ENCODE measurements at places on chromosomes 7 and 10.
A peak's percentile ranks its signal among the peaks of the same experiment; 100 is the strongest.

- no peak for DNase-seq
Measured at GRCh38 chr10:53697038-53697437, 924.5 kb upstream of the MBL2 start.

DNA sequence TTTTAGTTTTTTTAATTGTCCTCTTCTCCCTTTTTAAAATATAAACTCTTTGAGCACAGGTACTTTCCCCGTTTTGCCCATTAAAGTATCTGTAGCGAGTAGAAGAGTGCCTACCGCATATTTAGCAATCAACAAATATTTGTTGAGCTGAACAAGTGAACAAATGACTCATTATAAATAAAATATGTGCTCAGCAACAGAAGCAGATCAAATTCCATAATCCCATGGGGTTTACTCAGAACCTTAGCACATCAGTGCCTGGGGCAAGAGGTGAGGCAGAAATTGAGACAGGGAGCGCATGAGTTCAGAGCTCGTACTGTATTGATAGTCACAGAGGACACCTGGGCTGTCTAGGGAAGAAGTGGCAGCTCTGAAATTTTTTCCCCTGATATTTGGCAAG lies 161.0 kb downstream of the SEM1 start:
- no peak for DNase-seq

GRCh38 chr10:5648494-5649457 lies 17.6 kb downstream of the ASB13 start:
- peak; percentile 45 for DNase-seq

- no peak for DNase-seq
Measured at GRCh38 chr10:33391611-33392465, 57.4 kb upstream of the NRP1 start.

DNA sequence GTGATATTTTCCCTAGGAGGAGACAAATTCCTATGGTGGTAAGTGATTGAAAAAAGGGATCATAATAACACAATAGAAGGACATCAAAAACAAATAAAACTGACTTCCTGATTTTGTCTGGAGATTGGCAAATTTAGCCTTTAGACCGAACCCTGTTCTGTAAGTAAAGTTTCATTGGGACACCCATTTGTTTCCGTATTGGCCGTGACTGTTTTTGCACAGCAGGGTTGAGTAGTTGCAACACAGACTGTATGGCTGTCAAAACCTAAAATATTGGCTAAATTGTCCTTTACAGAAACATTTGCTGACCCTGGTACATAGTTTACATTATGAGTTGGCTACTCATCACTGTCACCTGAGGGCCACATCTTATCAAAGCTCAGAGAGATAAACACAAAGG lies 168.6 kb downstream of the PRKCQ start:
- no peak for DNase-seq

GRCh38 chr7:50742401-50742800 lies 40.3 kb downstream of the GRB10 start:
- DNase-seq: no peak

DNA sequence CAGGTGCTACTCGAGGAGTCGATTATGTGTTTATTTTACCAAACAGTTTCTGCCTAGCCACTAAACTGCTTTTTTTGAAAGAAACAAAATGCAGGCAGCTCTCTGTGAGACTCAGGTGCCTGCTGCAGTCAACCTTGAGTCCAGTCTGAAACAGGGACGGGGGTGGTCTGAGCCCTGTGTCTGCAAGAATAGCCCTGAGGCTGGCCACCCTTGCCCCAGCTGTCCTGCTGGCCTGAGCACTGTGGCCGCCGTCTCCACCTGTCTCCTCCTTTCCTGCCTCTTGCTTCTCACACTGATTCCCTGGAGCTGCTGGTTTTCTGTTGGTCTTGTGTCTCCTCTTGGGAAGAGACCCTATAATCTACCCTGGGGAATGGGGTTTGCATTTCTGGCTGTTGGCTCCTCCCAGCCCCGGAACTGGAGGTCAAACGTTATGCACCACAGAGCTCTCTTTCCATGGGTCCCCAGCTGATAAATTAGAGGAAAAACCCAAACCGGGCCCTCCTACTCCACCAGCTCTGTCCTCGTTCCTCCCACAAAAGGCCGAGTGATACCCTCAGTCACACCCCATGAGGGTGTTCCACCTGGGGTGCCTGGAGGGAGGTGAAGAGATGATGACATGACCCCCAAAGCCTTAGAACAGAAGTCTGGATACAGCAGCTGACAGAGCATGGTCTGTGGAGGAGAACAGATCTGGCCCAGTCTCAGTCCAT lies 15.0 kb upstream of the SLC18A3 start:
- no peak for DNase-seq

GRCh38 chr7:134502463-134503371 lies 24.6 kb upstream of the AKR1B10 start:
- no peak for DNase-seq

DNA sequence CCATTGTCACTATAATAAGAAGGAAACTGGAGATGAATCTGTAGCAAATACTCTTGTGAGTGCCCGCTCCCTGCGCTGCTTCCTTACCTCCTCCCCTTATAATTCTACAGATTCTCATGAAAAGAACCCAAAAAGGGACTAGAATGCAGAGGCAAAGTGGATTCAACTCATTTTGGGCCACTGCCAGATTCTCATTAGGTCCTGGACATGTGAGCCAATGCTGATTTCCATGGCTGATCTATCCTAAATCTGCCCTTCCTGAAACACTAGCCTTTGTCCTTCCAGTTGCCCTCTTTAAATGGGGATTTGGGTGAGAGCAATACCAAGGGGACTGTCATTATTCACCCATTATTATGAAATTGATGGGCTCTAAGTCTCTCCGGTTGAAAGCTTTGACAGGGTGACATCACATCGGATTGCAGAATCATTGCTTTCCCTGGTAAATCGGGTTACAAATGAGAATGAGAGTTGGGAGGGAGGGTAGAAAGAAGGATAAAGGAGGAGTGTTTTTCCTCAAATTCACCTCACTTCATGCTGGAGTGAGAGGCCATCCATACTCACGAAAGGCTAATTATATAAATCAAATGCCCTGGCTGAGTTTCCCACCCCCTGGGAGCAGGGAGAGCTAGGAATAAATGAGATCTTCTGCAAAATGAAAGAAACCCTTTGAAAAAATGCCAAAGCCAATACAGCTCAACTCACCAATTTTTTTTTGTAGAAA lies 37.5 kb downstream of the PTN start:
- no peak for DNase-seq

GRCh38 chr10:66144016-66144415 lies 781.8 kb upstream of the LRRTM3 start:
- DNase-seq: no peak

DNA sequence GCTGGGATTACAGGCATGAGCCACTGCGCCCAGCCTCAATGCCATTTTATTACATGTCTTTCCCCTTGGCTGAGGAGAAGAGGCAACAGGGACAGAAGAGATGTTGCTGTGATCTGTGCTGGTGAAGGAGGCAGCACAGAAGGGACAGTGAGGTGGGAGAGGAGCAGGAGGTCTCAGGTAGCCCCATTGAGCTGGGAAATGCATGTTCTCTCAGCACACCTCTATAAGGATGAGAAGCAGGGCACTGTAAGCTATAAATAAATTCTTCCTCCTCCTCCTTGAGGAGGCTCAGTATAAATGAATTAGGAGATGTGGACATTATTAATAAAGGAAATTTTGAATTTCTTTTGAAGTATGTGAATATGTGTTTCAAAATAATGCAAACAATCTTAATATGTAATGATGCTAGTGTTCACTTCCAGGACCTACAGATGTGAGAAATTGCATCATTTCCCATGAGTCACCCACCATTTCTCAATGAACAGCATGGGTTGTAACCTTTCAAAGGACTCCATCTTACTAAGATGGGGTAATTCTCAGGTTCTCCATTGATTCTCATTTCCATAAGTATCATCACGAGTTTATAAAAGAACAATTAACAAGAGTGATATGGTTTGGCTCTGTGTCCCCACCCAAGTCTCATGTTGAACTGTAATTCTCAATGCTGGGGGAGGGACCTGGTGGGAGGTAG lies 88.9 kb upstream of the ODAD2 start:
- DNase-seq: no peak

GRCh38 chr10:9010931-9011670 lies 956.6 kb downstream of the GATA3 start:
- DNase-seq: no peak

DNA sequence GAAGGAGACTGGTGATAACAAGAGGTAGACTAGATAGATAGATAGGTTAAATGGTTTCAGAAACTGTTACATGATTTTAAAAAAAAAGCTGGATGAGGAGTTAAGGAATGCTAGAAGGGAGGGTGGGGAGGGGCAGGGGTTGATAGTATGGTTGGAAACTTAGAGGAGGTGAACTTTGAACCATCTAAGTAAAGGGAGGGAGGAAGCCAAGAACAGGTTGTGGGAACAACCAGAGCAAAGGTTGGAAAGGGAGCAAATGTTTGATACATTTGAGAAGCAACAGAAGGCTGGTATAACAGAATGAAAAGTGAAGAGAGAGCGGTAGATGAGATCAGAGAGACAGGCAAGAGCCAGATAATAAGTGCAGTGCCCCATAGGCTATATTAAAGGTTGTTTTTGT lies 224.8 kb downstream of the FOXP2 start:
- DNase-seq: no peak

- no peak for DNase-seq
Measured at GRCh38 chr7:128389085-128389617, 20.6 kb downstream of the IMPDH1 start.

DNA sequence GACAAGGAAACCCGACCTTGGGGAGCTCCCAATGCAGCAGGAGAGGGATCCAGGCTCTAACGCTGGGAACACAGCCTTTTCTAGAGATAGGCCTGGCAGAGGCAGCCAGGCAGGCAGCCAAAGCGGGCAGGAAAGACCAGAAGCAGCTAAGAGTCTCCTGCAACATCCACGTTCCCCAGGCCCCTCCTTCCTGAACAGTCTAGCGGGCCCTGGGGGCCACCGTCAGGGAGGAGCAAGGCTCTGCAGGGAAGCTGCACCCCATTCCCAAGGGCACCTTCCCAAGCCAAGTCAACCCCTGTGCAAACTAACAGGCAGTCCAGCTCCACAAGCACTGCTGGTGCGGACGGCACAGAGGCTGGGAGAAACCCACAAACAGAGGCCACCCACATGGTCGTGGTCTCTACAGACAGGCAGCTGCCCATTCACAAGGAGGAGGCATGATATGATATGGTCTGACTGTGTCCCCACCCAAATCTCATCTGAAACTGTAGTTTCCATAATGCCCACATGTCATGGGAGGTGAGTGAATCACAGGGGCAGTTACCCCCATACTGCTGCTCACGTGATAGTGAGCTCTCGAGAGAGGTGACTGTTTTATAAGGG lies 115.7 kb downstream of the MAD1L1 start:
- DNase-seq: no peak

DNA sequence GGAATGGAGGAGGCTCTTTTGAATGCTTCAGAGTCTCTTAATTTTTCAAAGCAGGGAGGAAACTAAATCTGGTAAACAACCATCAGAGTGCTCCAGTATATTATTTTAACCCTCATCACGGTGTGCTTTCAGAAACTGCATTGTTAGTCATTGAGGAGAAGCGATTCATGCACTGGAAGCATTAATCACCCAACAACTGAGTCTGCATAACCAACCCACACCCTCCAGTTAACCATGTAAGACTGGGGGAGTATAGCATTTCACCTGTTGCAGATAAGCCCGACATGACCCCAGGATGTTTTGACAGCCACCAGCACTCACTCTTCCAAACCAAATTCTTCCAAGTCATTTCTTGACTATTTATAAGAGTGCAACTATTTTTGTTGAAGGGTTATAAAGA lies 257.6 kb downstream of the GATA3 start:
- DNase-seq: no peak

DNA sequence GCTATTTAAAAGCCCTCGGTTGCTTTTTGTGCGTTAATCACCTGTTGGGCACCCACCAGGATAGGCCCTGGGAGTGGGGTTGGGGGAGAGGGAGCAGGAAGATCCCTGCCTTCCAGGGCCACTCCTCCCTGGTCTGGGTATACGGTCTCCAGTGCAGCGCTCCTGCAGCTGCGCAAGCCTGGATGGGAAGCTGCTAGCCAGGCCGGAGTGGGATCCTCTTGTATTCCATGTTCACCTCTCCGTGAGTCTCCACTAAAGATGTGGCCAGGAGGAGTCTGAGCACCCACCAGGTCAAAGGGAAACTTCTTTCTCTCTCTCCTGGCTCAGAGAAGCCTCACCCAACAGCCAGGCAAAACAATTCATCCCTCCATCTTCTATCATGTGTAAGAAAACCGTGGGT lies 78.8 kb upstream of the ANLN start:
- DNase-seq: no peak
